ENCODE measurements at places on chromosomes 2 and 18.

- DNase-seq: no peak
Observed at GRCh38 chr2:226693521-226693920, 106.1 kb downstream of the IRS1 start.

- DNase-seq: no peak
Observed at GRCh38 chr2:177282181-177282641, 17.7 kb upstream of the NFE2L2 start.

- no peak for DNase-seq
Observed at GRCh38 chr2:239296020-239296932, 104.5 kb downstream of the HDAC4 start.

DNA sequence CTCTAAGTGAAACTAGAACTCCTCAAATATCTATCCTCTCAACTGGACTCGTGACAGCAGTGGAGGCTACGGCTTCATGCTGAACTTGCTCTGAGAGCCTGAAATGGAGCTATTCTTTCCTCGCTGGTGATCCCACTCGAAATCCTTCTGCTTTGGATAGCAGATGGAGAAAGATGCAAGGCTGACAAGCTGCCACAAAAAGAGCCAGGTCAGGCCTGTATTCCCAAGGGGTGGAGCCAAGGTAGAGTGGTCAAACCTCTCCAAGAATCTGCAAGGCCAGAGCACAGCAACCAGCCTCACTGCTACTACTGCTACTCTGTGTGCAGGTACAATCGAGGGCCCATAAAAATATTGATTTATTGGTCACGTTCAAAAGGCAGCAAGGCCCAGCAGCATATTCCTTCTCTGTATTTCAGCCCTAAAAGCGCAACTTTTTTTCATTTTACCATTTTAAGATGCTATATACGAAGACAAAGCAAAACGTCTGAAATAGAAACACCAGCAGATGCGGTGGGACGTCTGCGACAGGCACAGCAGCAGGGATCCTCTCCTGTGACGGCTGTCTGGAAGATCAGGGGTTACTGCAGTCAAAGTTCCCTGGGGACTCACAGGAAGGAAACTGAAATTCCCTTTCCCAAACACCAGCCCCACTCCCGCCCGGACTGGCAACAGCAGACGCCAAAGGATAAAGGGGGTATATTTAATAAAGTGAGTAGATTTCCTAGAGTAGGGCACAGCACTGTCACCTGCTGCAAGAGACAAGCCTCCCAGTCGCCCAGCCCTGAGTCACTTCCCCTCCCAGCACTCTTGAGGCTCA is 2.4 kb downstream of the SPRED2 start:
- DNase-seq: no peak

GRCh38 chr2:96117701-96118588 is 1.6 kb upstream of the ADRA2B start:
- DNase-seq: no peak
